ENCODE measurements at places on chromosomes 16 and 17. TPM values are rescaled to one million over a fixed set of nuclear protein-coding genes. Genes with fewer than 3 reads are reported as not detected.

STH gene
- total RNA-seq = not detected

DNA sequence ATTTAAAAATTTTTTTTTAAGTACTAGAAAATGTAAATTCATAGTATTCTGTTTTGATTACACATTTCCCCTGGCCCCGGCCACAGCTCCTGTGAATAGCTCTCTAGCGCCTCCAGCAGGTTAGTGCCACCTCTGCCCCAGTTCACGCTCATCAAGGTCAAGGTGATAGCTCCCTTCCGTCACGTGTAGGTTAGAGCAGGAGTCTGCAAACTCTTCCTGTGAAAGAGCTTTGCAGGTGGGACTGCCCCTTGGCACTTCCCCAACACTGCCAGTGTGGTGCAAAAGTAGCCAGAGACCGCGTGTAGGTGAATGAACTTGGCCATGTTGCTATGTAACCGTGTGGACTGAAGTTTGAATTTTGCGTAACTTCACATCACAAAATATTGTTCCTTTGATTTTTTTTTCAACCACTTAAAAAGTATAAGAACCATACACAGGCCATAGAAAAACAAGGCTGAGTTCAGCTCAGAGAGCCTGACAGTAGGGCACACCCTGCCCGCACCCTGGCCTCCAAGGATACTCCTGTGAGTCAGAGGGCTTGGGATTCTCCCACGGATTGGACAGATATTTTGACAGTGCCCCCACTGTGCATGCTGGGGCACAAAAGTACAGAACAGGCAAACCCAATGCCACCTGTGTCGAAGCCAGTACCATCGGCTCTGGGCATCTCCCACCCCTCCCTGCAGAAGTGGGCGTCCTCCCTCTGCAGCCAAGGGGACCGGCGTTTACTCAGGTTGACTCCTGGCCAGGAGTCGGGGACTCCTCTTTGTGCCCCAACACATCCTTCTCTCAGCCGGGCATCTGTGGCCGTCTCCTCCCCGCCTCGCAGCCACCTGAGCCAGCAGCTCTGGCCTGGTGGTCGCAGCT, 92.0 kb upstream of the CHMP6 start:
- no peak overlapping the region for H3K4me3 ChIP-seq
- H3K27me3 ChIP-seq = no peaks in the 10 kb centered on the region
- H3K36me3 ChIP-seq = peaks cover 22% of the 10 kb centered on the region
- no peak for DNase-seq

SNX11 gene
- 16.2 TPM for total RNA-seq

DNA sequence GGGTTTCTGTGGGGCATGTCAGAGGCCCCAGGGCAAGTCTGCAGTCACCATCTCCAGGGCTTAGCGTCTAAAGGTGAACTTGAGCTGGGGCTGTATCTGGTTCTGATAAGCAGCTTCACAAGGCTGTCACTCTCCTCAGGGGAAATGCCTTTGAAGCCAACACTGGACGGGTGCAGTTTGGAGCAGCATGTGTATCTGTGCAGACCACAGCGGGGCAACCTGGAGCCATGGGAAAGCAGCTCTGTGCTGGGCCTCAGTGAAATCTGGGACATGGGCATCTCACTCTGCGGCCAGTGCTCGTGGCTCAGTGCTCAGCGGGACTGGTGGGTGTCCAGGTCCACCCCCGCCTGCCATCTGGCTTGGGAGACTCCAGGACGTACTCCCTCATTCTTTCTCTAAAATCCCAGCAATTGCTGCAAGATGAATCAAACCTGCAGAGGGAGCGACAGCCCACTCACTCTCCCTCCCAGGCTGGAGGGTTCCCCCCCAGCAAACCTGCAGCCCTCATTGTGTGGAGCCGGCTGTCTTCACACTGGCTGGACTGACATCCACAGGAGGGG, 63.5 kb downstream of the PRMT7 start:
- peaks cover 15% of the 10 kb centered on the region for H3K27me3 ChIP-seq
- H3K4me3 ChIP-seq = no peak overlapping the region
- H3K27ac ChIP-seq = no peak overlapping the region
- H3K4me1 ChIP-seq = no peaks in the 10 kb centered on the region
- H3K36me3 ChIP-seq = no peaks in the 10 kb centered on the region

DCTN5 gene
- total RNA-seq = 69.7 TPM

PPP1R27 gene
- total RNA-seq = 0.62 TPM

GNAO1 gene
- total RNA-seq = 0.56 TPM

- no peak for DNase-seq
- H3K36me3 ChIP-seq = peaks cover 7% of the 10 kb centered on the region
- H3K4me3 ChIP-seq = no peak overlapping the region
- peaks cover 5% of the 10 kb centered on the region for H3K4me1 ChIP-seq
- H3K27me3 ChIP-seq = no peaks in the 10 kb centered on the region
These were observed 25.3 kb downstream of the USP43 start for GRCh38 chr17:9670596-9670995.

- H3K36me3 ChIP-seq = peaks cover 17% of the 10 kb centered on the region
- H3K27ac ChIP-seq = no peak overlapping the region
- H3K4me3 ChIP-seq = peak overlapping the region; percentile 76
- DNase-seq = no peak
These were observed 619 bp downstream of the CACNB1 start for GRCh38 chr17:39196808-39197291.

ABI3 gene
- not detected for total RNA-seq

DNA sequence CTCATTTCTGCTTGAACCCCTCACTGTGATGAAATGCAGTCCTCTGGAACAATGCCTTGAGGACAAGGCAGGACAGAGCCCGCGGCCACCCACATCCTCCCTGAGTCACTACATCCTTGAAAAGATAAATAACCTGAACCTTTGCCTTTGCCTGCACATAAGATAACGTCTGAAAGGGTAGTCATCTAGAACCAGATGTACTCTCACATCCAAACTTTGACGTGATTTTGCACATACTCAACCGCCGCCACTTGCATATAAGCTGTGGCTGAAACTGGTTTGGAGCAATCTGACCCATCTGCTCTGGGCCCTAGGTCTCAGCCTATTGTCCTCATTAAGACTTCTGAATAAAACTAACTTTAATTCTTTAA, 252.1 kb downstream of the PHKB start:
- DNase-seq = no peak
- H3K27ac ChIP-seq = no peak overlapping the region
- H3K36me3 ChIP-seq = no peaks in the 10 kb centered on the region
- H3K27me3 ChIP-seq = no peaks in the 10 kb centered on the region
- H3K4me1 ChIP-seq = peaks cover 4% of the 10 kb centered on the region

HCRT gene
- total RNA-seq = not detected

EVI2B gene
- not detected for total RNA-seq

KRTAP4-4 gene
- total RNA-seq = not detected

GRCh38 chr16:1941162-1942046, 1.6 kb downstream of the MSRB1 start:
- H3K27ac ChIP-seq = peak overlapping the region; percentile 47
- no peak for DNase-seq
- peaks cover 6% of the 10 kb centered on the region for H3K36me3 ChIP-seq
- H3K4me1 ChIP-seq = peaks cover 19% of the 10 kb centered on the region
- no peaks in the 10 kb centered on the region for H3K27me3 ChIP-seq

GRCh38 chr16:17343728-17344127, 127.0 kb downstream of the XYLT1 start:
- H3K27ac ChIP-seq = no peak overlapping the region
- no peak for DNase-seq
- H3K36me3 ChIP-seq = no peaks in the 10 kb centered on the region
- H3K27me3 ChIP-seq = no peaks in the 10 kb centered on the region
- no peak overlapping the region for H3K4me3 ChIP-seq
- H3K4me1 ChIP-seq = peaks cover 3% of the 10 kb centered on the region

DNA sequence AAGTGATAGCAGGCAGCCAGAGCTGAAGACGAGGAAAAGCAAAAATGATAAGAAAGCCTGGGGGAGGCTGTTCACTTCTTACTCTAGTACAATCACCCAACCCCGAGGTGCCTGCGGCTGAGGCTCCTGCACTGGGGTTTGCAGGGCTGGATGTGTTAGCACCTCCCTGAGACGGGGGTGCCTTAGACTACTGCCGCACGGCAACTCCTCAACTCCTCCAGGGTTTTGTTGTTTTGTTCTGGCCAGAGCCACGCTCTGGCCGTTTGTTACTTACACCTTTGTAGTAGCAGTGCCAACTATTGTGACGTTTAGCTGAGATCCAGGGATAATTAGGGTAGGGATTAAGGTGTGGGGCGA, 51.5 kb downstream of the LDHD start:
- no peaks in the 10 kb centered on the region for H3K27me3 ChIP-seq
- no peak for DNase-seq
- H3K36me3 ChIP-seq = no peaks in the 10 kb centered on the region
- H3K4me1 ChIP-seq = peaks cover 7% of the 10 kb centered on the region
- H3K27ac ChIP-seq = no peak overlapping the region
- H3K4me3 ChIP-seq = no peak overlapping the region

GRCh38 chr17:63445954-63446752, at the start of gene CYB561:
CYB561 (minus strand) TSS chr17:63446306; CDS start chr17:63437547, 8,759 bp downstream.
- H3K4me1 ChIP-seq = peaks cover 9% of the 10 kb centered on the region
- peak; percentile 91 for DNase-seq
- H3K27me3 ChIP-seq = peaks cover 4% of the 10 kb centered on the region
- H3K4me3 ChIP-seq = peak within 1 kb of the TSS; percentile 68

CACNG1 gene
- total RNA-seq = not detected

ZDHHC1 gene
- total RNA-seq = 15.4 TPM

GRAP gene
- not detected for total RNA-seq
